ENCODE measurements at places on chromosomes 2 and 18.

- DNase-seq = no peak
Measured at GRCh38 chr2:74313497-74313896, 29.7 kb downstream of the SLC4A5 start.

DNA sequence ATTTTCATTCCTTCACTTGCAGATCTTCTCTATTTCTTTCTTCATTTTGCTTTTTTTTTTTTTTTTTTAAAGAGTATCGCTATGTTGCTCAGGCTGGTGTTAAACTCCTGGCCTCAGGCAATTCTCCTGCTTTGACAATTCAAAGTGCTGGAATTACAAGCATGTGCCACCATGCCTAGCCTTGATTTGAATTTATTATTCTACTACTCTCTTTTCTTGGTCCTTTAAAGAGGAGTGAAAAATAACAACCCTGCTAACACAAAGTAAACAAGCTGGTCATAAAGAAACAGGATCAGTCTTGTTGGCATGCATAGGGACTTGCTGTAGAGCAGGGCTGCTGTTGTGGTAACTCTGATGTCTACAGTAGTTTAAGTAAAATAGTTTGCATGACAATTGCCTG is 1615.3 kb upstream of the ZEB2 start:
- DNase-seq = no peak

- no peak for DNase-seq
Measured at GRCh38 chr2:205158404-205158803, 523.9 kb upstream of the NRP2 start.

DNA sequence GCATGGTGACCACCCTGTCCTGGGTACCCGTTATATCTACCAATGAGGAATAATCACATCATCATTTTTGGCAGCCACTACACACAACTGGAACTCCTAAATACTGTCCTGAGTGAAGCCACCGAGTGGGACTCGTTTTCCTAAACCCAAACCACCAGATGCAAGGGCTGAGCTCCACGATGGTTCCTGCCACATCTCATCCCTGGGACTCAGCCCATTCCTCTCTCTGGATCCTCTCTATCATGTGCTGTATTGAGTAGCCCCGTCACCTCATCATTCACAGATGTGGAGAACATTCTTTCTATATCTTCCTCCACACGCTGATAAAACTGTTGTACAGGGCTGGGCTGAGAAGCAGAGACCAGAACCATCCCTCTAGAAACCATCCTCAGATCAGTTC is 79.4 kb upstream of the SMAD7 start:
- no peak for DNase-seq

GRCh38 chr18:27959101-27959500 is 217.8 kb downstream of the CDH2 start:
- no peak for DNase-seq

- no peak for DNase-seq
Measured at GRCh38 chr2:88754585-88755320, 63.3 kb downstream of the RPIA start.

GRCh38 chr2:42558827-42559226 is 9.6 kb upstream of the MTA3 start:
- DNase-seq = no peak

DNA sequence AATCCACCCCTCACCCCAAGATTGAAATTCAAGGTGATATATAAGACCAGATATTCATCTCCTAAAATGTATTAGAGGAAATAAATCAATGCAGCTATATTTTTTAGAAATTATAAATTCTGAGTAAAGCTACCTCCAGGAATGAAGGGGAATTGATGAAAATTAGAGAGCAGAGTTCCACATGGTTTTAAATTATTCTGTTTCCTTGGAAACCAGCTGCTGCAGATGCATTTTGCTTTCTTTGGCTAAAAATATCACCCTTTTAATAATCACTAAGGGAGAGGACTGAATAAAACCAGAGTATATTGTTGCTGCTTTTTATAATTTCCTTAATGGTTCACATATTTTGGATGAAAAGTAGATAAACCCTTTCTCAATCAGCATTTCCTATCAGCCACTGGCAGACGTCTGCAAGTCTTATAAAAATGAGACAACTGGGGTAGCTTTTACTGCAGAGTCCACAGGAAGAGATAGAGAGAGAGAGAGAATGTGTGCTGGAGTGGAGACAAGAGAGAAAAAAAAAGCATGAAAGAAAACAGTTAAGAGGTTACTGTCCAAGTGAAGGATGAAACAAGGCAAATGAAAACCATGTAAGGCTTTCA is 2.0 kb downstream of the CSRNP3 start:
- DNase-seq = no peak

- DNase-seq = no peak
Measured at GRCh38 chr2:224776795-224777558, 60.8 kb upstream of the CCDC195 start.

DNA sequence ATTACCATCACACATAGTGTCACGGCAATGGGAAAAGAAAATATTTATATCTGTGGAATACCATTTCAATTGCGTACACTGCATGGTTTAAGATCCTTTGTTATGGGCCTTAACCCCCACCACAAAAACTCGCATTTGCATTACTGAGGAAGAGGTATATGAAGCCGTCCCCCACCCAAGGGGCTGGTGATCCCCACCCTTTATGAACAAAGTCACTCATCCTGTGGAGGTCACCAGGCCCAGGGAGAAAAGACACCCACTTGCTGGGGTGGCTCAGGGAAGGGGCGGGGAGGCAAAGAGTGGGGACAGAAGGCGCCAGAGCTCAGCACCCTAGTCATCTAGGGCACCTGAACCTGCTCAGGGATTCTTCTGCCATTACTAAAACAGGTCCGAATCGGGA is 133.8 kb downstream of the ZNF516 start:
- DNase-seq = no peak

- DNase-seq = no peak
Measured at GRCh38 chr2:181892799-181893435, 1.4 kb downstream of the ITPRID2 start.

DNA sequence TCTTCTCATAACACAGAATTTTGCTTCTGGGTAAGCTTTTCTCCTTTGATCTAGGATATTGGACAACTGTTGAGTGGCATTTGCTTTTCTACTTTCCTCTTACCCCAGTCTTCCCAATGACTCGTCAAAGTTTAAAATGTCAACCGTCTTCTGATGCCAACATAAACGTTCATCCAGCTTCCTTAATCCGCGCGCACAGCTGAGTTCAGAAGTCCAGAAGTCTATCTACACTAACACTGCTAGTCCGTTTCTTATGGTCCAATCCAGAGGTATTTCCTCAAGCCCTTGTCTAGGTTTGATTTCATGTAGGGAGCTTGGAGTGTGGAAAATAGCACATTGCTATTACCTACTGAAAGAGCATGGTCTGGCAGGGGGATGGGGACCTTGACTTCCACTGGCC is 48.7 kb downstream of the MFSD6 start:
- no peak for DNase-seq

DNA sequence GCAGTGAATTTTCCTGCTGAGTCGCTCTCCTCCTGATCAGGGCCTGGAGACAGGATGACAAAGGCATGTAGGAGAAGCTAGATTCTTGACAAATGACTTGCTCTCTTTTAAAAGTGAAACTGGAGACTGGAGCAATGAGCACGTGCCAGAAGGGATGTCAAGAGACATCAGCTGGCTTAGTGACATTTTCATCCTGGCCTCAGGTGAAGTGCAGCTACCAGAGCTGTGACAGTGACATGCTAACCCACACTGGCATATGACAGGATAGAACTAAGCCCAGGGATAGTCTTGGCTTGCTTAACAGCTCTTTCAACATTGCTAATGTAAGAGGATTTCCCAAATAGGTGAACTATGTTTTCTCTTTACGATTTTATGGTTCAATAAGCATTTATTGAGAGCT is 757.5 kb upstream of the DDX18 start:
- DNase-seq = no peak

- DNase-seq = no peak
Measured at GRCh38 chr2:13414897-13415296, 698.2 kb downstream of the TRIB2 start.

GRCh38 chr2:239667431-239667985 is 266.7 kb upstream of the HDAC4 start:
- DNase-seq = no peak

- DNase-seq = no peak
Measured at GRCh38 chr2:190970160-190970559, 43.8 kb downstream of the STAT1 start.

DNA sequence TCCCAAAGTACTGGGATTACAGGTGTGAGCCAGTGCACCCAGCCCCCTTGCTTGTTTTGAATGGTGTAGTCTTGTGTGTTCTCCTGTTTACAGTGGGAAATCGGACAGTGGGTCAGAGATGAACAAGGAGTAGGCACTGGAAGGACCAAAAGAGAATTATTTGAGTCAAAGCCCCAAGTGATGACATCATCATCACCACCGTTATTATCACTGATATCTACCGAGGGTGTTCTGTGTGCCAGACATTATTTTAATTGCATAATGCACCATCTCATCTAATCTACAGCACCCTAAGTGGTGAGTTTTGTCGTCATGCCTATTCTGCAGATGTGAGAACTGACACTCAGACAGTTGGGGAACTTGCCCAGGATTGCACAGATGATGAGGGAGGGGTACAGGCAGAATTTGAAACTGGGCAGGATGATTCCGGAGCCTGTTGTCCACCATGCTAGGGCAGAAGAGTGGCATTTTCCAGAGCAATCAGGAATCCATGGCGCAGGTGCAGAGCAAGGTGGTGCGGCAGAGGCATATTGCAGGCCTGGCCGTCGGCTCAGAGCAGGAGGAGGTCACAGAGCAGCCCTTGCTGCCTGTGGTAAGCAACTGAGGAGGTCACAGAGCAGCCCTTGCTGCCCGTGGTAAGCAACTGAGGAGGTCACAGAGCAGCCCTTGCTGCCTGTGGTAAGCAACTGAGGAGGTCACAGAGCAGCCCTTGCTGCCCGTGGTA is 137.0 kb upstream of the HDAC4 start:
- no peak for DNase-seq

DNA sequence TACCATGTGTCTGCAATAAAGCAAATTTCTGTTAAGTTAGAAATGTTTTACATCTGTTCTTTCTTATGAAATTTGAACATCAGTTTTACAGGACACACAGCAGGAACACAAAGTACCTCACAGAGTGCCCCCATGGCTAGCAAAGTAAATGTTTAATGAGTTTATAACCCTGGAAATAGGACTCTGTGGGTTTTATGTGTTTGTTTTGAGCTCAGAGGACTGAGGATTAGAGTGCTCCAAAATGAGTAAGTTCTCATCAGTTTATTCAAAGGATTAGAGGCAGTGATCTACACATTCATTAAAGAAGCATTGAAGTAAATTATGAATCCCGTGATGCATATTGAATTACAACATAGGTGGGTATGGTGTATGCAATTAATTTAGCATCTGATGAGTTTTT is 281.8 kb downstream of the GULP1 start:
- DNase-seq = no peak

GRCh38 chr2:12075603-12076002 is 329.2 kb downstream of the LPIN1 start:
- no peak for DNase-seq

- no peak for DNase-seq
Measured at GRCh38 chr2:191014653-191015020, 666 bp upstream of the STAT1 start.

- DNase-seq = no peak
Measured at GRCh38 chr2:28377984-28378678, 14.5 kb upstream of the FOSL2 start.

DNA sequence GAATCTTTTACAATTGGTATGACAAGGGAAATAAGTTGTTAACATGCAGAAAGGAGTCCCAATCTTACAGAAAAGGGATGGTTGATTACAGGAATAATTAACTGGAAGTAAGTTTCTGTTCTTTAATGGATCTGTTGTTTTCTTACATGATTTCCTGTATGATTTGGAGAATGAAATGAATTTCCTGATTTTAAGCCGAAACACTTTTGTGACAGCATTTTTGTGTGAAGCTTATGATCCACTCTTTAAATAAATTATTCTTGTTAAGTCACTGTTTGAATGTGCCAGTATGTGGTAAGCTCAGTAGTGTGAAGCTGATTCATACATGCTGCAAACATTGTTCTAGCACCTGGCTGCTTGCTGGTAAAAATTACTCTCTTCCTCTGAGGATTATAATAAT is 516.2 kb downstream of the DCDC2C start:
- no peak for DNase-seq

DNA sequence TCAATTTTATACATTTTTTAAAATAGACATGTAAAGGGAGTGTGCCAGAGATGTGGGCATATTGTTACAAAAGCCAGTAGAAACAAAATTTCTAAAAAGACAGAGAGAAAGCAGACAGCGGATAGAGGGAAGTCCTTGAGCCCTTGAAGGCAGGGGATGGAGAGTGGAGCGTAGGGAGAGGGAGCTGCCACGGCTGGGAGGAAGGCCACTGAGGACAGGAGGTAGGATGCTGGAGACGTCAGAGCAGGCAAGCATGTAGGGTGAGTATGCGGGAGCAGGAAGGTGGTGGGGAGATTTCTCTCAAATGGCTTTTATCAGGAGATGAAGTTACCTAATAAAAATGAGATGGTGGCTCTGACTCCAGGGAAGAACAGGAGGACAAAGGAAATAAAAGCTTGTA is 24.0 kb upstream of the NCL start:
- DNase-seq = no peak

- DNase-seq = no peak
Measured at GRCh38 chr18:11818486-11819203, 32.6 kb upstream of the CHMP1B start.

GRCh38 chr18:48950536-48951447 is at the start of gene SMAD7:
Gene SMAD7, minus strand, starts transcription at chr18:48950965. Its CDS starts 541 bp downstream, at chr18:48950424.
- DNase-seq = no peak

DNA sequence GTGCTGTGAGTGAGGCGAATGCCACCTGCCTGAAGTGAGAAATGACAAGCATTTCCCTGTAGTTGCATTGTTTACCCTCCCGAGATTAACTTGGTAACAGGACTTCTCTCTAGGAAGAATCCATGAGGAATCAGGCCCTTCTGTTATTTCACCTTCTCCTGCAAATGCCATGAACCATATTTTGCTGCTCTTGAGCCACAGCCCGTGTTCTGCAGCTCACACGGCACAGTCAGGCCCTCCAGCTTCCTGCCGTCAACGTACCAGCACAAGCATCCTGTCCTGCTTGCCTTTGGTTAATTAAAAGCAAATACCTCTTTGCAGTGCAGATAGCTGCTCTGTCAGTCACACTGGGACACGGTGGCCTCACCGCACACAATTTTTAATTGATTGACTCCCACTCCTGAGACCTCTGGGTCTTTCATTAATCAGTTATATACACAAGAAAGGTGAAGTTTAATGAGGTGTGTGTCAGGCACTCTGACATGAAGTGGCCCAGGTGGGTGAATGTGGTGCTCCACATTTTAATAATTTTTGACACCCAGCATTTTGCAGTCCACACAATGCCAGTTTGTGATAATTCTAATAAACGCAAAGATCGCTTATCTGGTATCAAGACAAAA is 95.3 kb upstream of the ASB18 start:
- no peak for DNase-seq
